ENCODE measurements at places on chromosomes 7 and 10.

DNA sequence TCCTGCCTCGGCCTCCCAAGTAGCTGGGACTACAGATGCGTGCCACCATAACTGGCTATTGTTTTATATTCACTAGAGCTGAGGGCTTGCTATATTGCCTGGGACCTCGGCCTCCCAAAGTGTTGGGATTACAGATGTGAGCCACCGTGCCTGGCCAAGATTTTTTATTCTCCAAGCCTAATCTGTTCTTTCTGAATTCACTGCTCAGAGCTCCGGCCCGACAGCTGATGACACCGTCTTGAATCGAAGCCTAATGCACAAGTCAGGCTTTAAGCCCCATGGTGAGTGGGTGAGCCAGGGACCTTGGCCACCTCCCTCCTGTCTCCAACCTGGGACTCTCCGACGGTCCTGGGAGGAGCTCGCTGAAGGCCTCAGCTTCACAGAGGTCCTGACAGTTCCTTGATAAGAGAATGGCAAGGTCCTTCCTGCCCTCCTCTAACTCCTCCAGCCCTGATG is 338.9 kb downstream of the WDR37 start:
- DNase-seq, result no peak

DNA sequence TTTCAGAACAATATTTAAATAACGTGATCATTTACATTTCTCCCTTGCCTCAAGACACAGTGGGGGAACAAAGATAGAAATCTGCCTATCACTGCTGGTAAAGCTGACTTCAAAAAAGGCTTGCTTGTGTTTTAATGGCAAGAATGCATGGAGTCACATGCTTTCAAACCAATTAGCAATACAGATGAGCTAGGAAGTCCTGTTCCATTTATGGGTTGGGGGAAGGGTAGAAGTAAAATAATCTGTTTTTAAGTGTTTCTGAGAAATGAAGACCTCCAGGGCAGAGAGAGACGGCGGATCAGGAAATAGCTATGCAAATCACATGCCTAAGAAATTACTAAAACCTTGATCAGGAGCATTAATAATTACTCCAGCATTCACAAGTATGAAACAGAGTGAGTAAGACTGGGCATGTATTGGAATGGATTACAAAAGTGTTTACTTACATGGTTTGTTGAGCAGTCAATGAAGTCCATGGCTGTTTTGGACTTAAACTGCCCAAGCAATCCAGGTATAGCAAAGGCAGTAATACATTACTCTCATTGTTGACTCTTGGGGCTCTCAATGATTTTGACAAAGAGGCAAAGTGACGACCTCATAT is 142.0 kb downstream of the ARID5B start:
- DNase-seq, result no peak

DNA sequence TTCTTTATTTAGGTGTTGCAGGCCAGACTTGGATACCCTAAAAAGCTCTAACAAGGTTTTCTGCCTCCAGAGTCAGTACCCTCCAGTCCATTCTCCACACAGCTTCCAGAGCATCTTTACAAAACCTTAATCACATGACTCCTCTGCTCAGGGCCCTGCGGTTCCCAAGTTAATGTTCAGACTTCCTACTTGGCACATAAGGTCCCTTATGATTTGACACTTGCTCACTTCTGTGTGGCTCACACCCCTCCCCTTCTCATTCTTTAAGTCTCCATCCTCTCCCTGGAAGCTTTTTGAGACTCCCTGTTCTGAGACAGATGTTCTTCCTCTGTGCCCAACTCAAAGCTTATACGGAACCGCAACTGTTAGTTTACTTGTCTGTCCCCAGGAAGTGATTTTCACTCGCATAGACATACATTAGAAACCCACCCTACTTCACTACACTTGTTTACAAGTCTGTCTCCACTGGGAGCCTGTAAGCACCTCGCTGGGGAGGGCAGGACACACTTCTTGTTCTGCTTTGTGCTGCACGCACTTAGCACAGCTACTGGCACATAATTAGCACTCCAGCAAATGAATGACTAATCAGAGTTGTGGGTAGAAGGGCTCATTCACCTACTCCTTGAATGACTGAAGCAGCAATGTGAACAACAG is 154.3 kb upstream of the LAMB4 start:
- no peak for DNase-seq

- DNase-seq, result no peak
Observed at GRCh38 chr10:21638681-21639080, 104.6 kb downstream of the MLLT10 start.

DNA sequence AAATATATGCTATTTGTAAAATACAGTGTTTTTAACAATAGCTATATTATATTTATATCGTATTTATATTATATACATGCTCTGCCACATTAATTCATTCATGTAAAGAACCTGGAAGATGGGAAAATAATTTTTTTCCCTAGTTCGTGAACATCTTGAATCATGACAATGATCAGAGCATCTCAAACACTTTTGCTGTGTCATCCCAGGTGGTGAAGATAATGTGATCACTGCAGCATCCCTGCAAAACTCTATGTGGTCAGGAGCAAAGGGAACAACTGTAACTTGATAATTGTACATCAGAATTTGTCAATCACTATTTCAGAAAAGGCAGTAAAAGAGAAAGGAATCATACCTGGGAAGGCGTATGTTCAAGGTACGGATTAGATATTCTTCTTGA is 39.3 kb downstream of the RAPGEF5 start:
- DNase-seq, result no peak

DNA sequence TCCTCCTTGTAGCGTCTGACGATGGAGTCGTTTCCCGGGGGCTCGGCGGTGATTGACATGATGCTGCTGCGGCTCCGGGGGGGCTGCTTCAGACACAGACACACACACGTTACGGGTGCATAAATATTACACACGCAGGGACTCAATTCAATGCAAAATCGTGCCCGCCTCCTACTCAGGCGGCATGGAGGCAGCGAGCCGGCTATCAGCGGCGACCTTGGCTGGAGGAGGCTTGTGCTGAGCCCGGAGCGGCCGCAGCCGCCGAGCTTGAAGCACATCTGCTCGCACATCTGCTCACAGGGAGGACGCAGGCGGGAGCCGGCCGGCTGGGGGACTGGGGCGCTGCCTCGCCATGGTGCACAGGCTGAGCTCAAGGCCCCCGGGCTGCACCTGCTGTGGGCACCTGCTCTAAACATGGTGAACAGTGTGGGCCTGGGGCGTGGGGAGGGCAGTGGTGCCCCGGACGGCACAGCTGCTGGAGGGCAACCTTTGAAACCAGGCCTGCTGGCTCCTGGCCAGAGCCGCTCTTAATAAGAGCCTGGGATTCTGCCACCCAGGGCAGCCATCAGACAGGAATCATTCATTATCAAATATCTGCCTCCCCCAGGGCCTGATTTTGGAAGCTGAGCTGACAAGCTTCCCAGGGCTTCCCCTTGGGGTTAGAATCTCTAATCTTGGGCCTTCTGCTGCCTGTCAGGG is 84.7 kb upstream of the GNA12 start:
- no peak for DNase-seq

- no peak for DNase-seq
Observed at GRCh38 chr10:77498829-77499228, 138.8 kb downstream of the KCNMA1 start.

- no peak for DNase-seq
Observed at GRCh38 chr7:24945899-24946298, 34.1 kb downstream of the OSBPL3 start.

DNA sequence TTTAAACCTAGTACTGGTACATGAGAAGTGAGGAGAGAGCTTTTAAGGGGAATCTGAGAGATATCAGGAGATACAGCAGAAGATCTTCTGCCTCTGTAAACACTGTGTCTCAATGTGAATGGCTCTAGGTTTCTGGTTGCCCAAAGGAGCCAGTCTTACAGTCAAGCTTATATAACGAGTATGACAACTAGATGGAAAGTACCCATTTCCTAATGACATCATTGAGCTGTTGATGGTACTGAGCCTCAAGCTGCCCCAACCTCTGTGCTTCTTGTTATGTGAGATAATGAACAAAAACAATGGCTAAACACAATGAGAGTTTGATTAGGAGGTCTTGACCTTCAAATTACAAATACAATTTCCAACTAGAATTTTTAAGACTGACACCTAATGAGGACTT is 451.5 kb downstream of the SORCS1 start:
- DNase-seq, result no peak

DNA sequence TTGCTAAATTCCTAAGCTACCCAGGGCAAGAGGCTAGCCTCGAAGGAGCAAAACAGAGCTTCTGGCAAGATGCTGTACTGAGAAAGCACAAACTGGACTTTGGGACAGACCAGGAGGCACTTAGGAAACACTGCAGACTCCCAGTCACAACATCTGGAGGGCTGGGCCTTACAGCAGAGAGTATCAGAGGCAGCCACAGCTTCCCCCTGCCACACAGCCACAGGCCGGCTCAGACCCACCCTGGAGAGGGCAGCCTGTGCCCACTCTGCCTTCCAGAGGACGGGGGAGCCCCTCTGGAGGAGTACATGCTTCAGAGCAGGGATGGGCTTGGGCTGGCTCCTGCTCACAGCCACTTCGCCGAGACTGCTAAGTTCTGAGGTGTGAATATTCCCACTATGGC is 17.4 kb downstream of the ESYT2 start:
- DNase-seq, result no peak

DNA sequence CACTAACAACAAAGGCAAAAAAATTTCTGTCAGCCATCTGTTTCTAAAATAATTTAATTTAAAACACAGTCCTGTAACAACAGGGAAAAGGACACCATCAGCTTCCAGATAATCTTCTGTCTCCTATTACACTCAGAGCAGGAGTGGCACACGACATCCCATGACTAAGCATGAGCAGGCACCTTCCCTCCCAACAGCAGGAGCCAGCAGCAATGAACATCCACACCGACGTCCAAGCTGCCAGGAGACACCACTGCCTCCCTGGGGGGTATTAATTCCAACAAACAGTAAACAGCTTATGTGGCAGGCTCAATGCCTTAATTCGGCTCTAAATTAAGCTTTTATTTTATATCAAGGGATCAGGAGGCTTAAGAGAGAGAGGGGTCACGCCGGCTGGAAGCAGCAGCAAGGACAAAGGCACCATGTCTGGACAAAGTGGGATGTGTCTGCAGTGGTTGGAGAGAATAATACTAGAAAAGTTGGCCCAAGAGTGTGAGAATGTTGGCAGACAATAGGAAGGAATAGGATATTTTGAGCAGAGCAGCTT is 45.7 kb downstream of the KIAA1549 start:
- DNase-seq, result peak; percentile 54

GRCh38 chr10:14219411-14219810 is 111.3 kb downstream of the FRMD4A start:
- no peak for DNase-seq

DNA sequence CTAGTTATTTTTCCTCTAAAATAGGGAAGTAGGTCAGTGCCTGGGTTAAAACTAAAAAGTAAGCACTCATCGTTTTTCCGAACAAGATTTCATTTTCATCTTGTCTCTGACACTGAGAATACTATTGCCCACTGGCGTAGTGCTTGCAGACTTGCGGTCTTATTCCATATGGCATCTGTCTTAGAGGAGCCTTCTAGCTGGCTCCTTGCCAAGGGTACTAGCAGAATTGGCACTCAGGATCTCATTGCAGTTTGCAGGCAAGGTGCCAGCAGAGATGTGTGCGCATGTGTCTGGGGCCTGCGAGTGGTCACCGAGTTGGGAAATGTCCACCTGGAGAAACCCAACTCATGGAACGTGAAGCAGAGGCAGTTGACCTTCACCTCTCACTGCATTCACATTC is 143.4 kb downstream of the CELF2 start:
- DNase-seq, result no peak

DNA sequence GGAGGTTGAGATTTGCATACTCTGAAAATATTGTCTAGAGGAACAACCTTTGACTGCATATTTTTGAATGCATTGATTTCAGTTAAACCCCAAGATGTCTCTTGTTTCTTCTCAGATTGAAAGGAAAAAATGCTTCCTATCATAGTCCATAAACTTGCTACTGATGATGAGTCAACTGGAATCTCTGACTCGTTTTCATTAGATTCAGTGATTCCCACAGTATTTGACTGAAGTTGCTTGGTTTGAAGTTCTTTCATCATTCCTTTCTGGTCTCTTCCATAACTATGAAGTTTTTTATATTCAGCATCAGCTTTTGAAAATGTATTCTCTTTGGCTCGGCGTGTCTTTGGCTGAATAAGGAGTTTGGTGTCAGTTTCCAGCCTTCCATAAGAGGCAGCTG is 10.7 kb downstream of the PEX1 start:
- no peak for DNase-seq

GRCh38 chr7:110283056-110283455 is 807.9 kb upstream of the LRRN3 start:
- no peak for DNase-seq

Measured in fibroblast of the conjunctiva (primary cell).